ENCODE measurements at places on chromosomes 7 and 10.

GRCh38 chr7:8274589-8274988, 12.6 kb upstream of the ICA1 start:
- no peak for DNase-seq

GRCh38 chr10:118924493-118924892, 105.0 kb upstream of the NANOS1 start:
- DNase-seq: no peak

GRCh38 chr10:46298477-46299285, 11.9 kb downstream of the ANTXRL start:
- no peak for DNase-seq

GRCh38 chr7:101133621-101134398, 6.9 kb downstream of the SERPINE1 start:
- no peak for DNase-seq

- no peak for DNase-seq
These were observed 174.1 kb downstream of the JAZF1 start for GRCh38 chr7:28006491-28006890.

DNA sequence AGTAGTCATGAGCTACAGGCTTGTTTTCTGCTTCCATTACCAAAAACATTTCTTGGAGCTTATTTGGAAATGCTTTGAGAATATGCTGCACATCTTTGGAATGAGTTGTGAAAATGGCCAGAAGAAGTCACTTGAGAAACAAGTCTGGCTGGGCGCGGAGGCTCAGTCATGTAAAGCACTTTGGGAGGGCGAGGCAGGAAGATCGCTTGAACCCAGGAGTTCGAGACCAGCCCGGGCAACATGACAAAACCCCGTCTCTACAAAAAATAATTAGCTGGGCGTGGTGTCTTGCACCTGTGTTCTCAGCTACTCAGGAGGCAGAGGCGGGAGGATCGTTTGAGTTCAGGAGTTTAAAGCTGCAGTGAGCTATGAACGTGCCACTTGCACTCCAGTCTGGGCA, 882 bp upstream of the CHCHD1 start:
- no peak for DNase-seq

GRCh38 chr7:149005427-149006344, 22.6 kb downstream of the PDIA4 start:
- DNase-seq: peak; percentile 29

- DNase-seq: no peak
These were observed 85.4 kb upstream of the GSDME start for GRCh38 chr7:24842449-24843241.

DNA sequence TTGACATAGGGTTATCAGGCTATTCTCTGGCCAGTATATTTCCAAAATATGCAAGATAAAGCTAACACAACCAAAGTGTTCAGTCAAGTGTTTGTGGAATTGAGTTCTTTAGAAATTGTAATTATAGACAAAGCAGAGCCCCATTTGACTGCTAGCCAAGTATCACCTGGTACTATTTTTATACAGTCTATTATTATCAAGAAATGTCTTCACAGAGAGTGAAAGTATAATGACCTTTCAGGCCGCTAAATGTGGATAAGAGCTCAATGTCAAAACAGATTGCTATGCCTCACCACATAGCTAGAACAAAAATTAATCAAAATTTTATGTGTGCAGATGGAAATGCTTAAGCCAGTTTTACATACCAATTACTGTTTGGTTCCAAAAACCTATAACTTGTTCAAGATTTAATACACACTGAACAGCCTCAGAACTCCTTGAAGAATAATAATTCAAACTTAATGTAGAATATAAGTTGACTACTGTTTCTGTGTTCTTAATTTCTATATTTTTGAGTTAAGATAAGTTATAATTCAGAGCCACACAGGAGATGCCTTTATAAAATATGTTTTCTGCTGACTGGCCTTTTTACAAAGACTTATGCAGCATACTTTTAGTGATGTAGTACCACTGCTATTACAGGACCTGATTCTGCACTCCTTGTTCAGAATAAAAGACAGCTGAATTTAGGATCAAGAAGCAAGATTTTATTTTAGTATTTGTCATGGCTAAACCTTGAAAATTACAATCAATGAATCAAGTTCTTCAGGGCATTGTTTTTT, 31.0 kb downstream of the PRPS1L1 start:
- DNase-seq: no peak

DNA sequence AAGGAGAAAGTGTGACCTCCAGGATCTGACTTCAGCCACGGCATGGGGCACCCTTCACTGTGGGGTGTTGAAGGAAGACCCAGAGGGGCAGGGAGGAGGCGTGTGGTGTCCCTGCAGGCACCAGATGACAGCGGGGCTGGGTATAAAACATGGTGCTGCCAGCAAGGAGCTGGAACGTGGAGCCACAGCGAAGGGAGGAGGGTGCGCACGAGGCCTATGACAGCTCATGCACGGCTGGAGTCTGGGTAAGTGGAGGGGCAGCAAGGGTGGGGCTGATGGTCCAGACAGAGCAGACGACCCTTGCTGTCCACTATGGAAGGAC, 27.8 kb upstream of the FOXL3 start:
- no peak for DNase-seq

DNA sequence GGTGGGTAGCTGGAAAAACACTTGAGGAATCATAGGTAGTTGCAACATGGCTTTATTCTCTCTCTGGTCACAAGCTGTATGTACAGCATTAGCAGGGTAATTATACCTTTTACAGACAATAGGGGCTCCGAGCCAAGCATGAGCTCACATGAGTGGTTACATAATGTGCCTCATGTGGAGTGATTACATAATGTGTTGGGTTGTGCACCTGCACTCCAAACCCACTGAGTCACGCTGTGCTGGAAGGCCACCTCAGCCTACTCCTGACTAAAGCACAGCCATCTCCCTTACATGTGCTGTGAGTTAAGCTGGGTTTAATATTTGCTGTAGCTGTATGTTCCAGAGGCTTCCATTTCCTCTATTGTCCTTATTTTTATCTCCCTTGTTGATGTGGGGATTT, 348.7 kb upstream of the SEMA3C start:
- no peak for DNase-seq

DNA sequence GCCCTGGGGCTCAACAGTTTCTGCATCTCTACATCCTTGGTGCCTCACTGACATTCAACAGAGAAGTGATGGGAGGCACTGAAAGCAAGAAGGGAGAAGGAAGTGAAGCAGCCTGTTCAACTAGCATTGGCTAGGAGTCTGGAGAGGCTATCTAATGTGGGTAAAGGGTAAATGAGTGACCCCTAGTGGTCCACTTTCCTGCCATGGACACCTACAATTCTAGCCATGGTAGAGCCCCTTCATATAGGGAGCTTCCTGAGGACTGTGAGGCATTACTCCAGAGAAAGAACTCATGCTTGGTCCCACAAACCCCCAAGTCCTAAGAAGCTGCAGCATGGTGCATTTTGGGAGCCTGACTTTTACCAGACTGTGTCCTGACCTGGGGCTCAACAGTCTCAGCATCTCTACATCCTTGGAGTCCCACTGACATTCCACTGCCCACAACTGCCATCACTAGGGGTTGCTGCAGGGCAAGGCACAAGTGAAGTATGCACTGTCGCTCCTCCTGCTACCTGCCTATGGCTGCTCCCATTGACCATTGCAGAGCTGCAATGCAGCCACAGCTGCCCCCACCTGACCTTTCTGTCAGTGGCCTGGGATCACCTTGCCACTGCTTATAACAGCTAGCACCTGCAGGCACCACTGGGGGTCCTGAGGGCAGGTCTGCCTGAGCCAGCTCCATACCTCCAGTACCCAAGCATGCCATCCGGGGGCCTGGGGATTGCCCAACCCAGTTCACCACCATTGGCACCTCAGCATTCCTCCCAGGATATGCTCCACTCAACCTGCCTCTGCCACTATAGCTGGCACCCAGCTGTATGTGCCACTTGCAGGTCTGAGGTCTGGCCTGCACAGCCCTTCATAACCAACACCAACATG, 44.1 kb upstream of the CDK6 start:
- no peak for DNase-seq

DNA sequence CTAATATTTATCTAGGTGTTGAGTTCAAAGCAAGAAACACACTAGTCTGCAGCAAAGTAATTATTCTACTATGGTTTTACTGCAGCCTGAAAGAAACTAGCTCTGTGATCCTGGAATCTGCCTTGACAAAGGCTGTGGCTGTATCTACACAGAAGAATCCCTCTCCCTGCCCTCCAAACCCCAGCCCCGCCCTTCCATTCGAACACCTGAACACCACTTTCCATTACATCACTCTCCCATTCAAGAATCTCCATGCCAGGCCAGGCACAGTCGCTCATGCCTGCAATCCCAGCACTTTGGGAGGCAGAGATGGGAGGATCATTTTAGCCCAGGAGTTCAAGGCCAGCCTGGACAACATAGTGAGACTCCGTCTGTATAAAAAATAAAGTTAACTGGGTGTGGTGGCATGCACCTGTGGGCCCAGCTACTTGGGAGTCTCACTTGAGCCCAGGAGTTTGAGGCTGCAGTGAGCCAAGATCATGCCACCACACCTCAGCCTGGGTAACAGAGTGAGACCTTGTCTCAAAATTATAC, 23.3 kb downstream of the LRRC20 start:
- DNase-seq: no peak

GRCh38 chr7:5320802-5321396, 38.2 kb downstream of the SLC29A4 start:
- no peak for DNase-seq

- no peak for DNase-seq
These were observed 109.7 kb downstream of the RAMP3 start for GRCh38 chr7:45267262-45267661.

GRCh38 chr10:42594246-42594650, 44.1 kb downstream of the ZNF33B start:
- no peak for DNase-seq

DNA sequence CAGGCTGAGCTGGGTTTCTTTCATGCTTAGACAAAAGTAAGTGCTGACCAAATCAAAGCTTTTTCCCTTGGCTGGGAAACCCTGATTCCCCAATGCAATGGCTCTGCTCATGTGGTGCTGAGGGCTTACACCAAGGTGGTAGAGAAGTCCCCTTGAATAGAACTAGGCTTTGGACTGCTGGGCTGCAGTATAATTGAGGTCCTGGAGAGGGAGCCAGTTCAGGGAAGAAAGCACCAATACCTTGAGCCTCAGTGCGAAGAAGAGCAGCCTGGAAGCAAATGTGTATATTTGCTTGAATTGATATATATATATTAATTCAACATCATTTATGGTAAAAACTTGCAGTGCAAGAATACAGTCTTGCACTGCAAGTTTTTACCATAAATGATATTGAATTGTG, 391.1 kb downstream of the RPS24 start:
- DNase-seq: no peak

- DNase-seq: no peak
These were observed 15.4 kb upstream of the MYL7 start for GRCh38 chr7:44156453-44157010.

- no peak for DNase-seq
These were observed 121.8 kb downstream of the CUX1 start for GRCh38 chr7:101939136-101939695.

- no peak for DNase-seq
These were observed 8.9 kb upstream of the TRDMT1 start for GRCh38 chr10:17210361-17210760.

DNA sequence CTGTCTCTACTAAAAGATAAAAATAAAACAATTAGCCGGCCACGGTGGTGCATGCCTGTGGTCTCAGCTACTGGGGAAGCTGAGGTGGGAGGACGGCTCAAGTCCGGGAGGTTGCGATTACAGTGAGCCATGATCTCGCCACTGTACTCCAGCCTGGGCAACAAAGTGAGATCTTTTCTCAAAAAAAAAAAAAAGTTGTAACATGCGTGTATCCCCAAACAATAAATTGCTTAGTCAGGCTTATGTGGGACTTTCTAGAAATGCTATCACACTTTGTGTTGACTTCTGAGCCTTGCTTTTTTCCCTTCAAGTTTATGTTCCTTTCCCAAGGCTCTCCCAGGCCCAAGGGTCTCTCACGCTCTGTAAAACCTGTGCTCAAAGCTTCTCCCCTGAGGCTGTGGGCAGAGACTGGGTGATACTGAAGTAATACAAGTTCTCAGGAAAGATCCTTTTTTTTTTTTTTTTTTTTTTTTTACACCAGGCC, 88.0 kb upstream of the TNS3 start:
- DNase-seq: no peak

GRCh38 chr7:131538071-131538812, 18.2 kb downstream of the PODXL start:
- no peak for DNase-seq

GRCh38 chr7:47690902-47691558, 109.1 kb upstream of the TNS3 start:
- DNase-seq: no peak

DNA sequence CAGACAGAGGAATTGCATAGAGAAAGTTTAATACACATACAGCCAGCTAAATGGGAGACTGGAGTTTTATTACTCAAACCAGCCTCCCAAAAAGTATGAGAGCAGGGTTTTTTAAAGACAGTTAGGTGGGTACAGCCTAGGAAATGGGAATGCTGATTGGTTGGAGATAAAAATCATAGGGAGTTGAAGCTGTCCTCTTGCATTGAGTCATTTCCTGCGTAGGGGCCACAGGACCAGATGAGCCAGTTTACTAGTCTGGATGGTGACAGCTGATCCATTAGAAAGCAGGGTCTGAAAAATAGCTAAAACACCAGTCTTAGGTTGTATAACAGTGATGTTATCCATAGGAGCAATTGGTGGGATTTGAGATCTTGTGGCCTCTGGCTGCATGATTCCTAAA, 76.1 kb upstream of the POM121L12 start:
- DNase-seq: no peak

DNA sequence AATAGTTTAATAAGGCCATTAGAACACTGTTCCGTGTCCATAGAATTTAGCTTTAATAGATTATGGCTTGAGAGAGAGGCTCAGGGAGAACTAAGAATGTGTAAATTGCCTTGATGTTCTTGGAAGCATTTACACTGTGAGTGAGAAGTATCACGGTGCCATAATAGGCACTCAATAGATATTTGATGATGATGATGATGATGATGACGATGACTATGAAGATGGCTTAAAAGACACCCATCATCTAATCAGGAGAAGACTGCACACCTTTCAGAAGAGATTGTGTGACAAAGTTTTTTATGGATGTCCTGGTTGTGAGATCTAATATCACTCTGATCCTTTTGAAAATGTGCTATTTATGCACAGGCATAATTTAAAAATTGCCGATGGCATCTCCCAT, 264.2 kb downstream of the GLI3 start:
- DNase-seq: no peak

- DNase-seq: no peak
These were observed 62.9 kb upstream of the TRIM8 start for GRCh38 chr10:102581401-102581800.

GRCh38 chr7:149302222-149302621, 40.2 kb downstream of the ZNF783 start:
- no peak for DNase-seq

DNA sequence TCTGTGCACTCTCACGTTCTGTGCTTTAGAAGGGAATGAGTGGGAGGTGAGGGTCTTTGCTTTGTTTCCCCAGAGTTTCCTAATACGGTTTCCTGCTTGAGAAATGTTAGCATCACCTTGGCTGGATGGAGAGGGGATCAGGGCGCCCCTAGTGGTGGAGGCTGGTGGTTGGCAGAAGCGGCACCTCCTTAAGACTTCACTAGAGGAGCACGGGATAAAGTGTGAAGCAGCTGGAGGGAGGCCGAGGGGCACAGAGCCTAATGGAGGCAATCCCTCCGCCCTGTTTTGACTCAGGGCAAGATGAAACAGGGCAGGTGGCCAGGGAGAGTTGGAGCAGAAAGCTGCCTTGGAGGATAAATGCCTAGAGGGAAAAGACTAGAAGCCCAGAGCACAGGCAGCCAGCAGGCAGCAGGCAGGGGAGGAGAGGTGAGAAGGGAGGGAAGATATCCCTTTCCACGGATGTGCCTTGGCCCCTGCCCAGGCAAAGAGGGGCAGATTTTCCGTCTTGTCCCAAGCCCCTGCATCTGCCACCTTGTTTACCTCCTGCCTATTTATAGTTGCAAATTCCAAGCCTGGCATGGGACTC, 56.0 kb upstream of the BTRC start:
- DNase-seq: peak; percentile 42

All from occipital lobe (tissue), 3 donors.